ENCODE measurements at places on chromosomes 2 and 18. TPM values are rescaled to one million over a fixed set of nuclear protein-coding genes. Genes with fewer than 3 reads are reported as not detected.

Gene C1GALT1C1L
- 0.41 TPM for total RNA-seq

Gene SFTPB
- 11,570 TPM for total RNA-seq

Gene REG1B
- not detected for total RNA-seq

Gene LAMA1
- total RNA-seq: 2.4 TPM

Gene GTF2A1L
- not detected for total RNA-seq

Gene GNAL
- 1.8 TPM for total RNA-seq

Gene MAPK4
- total RNA-seq: 0.89 TPM

Gene PARD6G
- total RNA-seq: 6.9 TPM

Gene CFAP210
- total RNA-seq: 0.68 TPM

Gene PGAP1
- total RNA-seq: 12.1 TPM

Gene RAX
- total RNA-seq: not detected

Gene NEU4
- total RNA-seq: 0.24 TPM

Gene SERPINB13
- not detected for total RNA-seq

Gene IKZF2
- 11.2 TPM for total RNA-seq

Gene HJURP
- total RNA-seq: 7.1 TPM

Gene HOXD11
- total RNA-seq: not detected

Gene GREB1L
- total RNA-seq: 0.55 TPM

Gene ESPNL
- 0.55 TPM for total RNA-seq

All from left lung (tissue), 14 donors.